ENCODE measurements at places on chromosomes 2 and 18. TPM values are rescaled to one million over a fixed set of nuclear protein-coding genes. Genes with fewer than 3 reads are reported as not detected.

Gene ALLC
- total RNA-seq = not detected

Gene IL18RAP
- not detected for total RNA-seq

Gene COL3A1
- 1,561 TPM for total RNA-seq

Gene ANKRD53
- total RNA-seq = 0.37 TPM

Gene ARHGAP28
- total RNA-seq = 5.1 TPM

Gene GAREM1
- 1.8 TPM for total RNA-seq

Gene TWSG1
- 144 TPM for total RNA-seq

Gene DNER
- total RNA-seq = 0.37 TPM

Gene ABCG8
- total RNA-seq = not detected

Gene RBM43
- total RNA-seq = 8.0 TPM

Gene MCM6
- total RNA-seq = 17.1 TPM

Gene LRRTM1
- total RNA-seq = not detected

Gene PLA2R1
- total RNA-seq = 50.0 TPM

Gene SMARCAL1
- total RNA-seq = 16.0 TPM

Gene UGT1A3
- not detected for total RNA-seq

Gene LIMS4
- 12.4 TPM for total RNA-seq

Gene DCTN1
- total RNA-seq = 185 TPM

Gene REG3A
- not detected for total RNA-seq

Gene QPCT
- 2.5 TPM for total RNA-seq

Gene RGPD4
- total RNA-seq = under 0.01 TPM

Gene UBE2E3
- 86.0 TPM for total RNA-seq

Gene GALNT13
- 1.7 TPM for total RNA-seq

Gene FSHR
- total RNA-seq = not detected

Gene TWIST2
- 17.8 TPM for total RNA-seq

Gene AAMP
- 138 TPM for total RNA-seq

Gene PELI1
- total RNA-seq = 13.2 TPM

Gene SPP2
- not detected for total RNA-seq

Gene NCKAP5
- total RNA-seq = 1.2 TPM

Gene ALKAL2
- not detected for total RNA-seq

Gene ALPG
- total RNA-seq = not detected

Gene LRP1B
- 0.13 TPM for total RNA-seq

Gene ADRA2B
- not detected for total RNA-seq

Gene RFTN2
- total RNA-seq = 25.6 TPM

Gene SCN3A
- total RNA-seq = 0.13 TPM

Gene IL1R2
- 0.66 TPM for total RNA-seq

Gene XRCC5
- total RNA-seq = 219 TPM

Gene TSHZ1
- 4.2 TPM for total RNA-seq

Gene MC4R
- total RNA-seq = not detected

Gene RTP5
- total RNA-seq = not detected

Gene CACNB4
- total RNA-seq = 1.3 TPM

Gene COL4A3
- 16.2 TPM for total RNA-seq

Gene ANKRD30B
- total RNA-seq = not detected

Gene SUCLG1
- total RNA-seq = 41.0 TPM

Gene FAM110C
- total RNA-seq = under 0.01 TPM

Gene FEV
- total RNA-seq = not detected

Gene SFTPB
- total RNA-seq = not detected

Gene ANO7
- 0.40 TPM for total RNA-seq

Gene CDCA7
- total RNA-seq = 0.56 TPM

Gene OTOF
- not detected for total RNA-seq

Gene PDIA6
- 404 TPM for total RNA-seq

Gene TGFA
- total RNA-seq = 0.06 TPM

Gene CHRNG
- not detected for total RNA-seq

Gene RIT2
- not detected for total RNA-seq

Data from aortic smooth muscle cell (primary cell).